ENCODE measurements at places on chromosomes 11 and 22. TPM values are rescaled to one million over a fixed set of nuclear protein-coding genes. Genes with fewer than 3 reads are reported as not detected.

- no peak overlapping the region for H3K27ac ChIP-seq
- no peak for DNase-seq
- no peaks in the 10 kb centered on the region for H3K36me3 ChIP-seq
- H3K27me3 ChIP-seq = peaks cover 9% of the 10 kb centered on the region
- H3K4me3 ChIP-seq = no peak overlapping the region
- no peaks in the 10 kb centered on the region for H3K4me1 ChIP-seq
Observed at GRCh38 chr22:17436382-17436980, 67.2 kb downstream of the CECR2 start.

The SLC25A1 gene
- 57.6 TPM for total RNA-seq

- H3K27me3 ChIP-seq = peaks cover 1% of the 10 kb centered on the region
- H3K4me3 ChIP-seq = no peak overlapping the region
- no peaks in the 10 kb centered on the region for H3K4me1 ChIP-seq
- no peak for DNase-seq
- H3K36me3 ChIP-seq = no peaks in the 10 kb centered on the region
- H3K27ac ChIP-seq = no peak overlapping the region
Observed at GRCh38 chr11:79535606-79536005, 94.8 kb upstream of the TENM4 start.

DNA sequence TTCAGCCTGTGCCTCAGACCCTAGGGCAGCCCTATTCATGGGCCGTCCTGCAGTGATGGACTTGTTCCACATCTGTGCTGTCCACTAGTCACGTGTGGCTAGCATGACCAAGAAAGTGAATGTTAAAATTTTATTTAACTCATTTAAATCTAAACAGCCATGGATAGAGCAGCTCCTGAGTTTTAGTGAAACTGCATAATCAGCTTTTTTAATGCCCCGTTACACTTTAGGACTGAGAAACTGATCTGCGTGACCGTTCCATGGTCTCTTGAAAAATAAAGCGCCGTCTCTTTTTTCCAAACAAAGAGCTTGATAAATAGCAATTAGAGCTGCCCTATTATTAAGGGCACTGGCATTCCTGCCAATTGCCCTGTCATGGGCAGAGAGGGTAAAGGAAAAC, 76.5 kb upstream of the SNX19 start:
- no peaks in the 10 kb centered on the region for H3K36me3 ChIP-seq
- no peak overlapping the region for H3K27ac ChIP-seq
- DNase-seq = no peak
- no peaks in the 10 kb centered on the region for H3K27me3 ChIP-seq

GRCh38 chr11:135006800-135007199, 594.8 kb upstream of the B3GAT1 start:
- H3K36me3 ChIP-seq = no peaks in the 10 kb centered on the region
- H3K27me3 ChIP-seq = no peaks in the 10 kb centered on the region
- no peak for DNase-seq
- H3K4me1 ChIP-seq = no peaks in the 10 kb centered on the region

The CALCB gene
- 3.9 TPM for total RNA-seq

The SEC14L6 gene
- total RNA-seq = not detected

GRCh38 chr22:48632646-48633246, 1194.9 kb downstream of the BRD1 start:
- H3K4me3 ChIP-seq = no peak overlapping the region
- no peak overlapping the region for H3K27ac ChIP-seq
- peaks cover 13% of the 10 kb centered on the region for H3K4me1 ChIP-seq

DNA sequence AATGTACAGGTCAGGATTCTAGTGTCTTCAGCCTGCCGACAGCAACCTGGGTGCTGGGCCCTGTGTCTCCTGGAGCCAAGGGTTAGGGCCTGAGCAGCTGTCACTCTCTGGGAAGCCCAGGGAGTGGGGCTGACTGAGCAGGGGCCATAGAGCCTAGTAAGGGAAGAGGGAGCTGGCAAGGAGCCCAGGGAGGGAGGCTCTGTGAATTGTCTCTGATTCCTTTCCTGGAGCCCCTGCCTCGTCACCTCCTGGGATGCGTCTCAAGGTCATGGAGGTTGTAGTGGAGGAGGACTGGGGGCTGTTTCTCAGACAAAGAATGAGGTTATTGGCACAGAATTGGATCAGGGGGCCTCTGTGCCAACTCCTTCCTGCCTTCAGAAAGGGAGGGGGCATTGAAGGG, 11.8 kb downstream of the SOX10 start:
- H3K4me3 ChIP-seq = no peak overlapping the region
- H3K36me3 ChIP-seq = peaks cover 14% of the 10 kb centered on the region

- no peak for DNase-seq
- H3K36me3 ChIP-seq = no peaks in the 10 kb centered on the region
- H3K27me3 ChIP-seq = no peaks in the 10 kb centered on the region
- no peaks in the 10 kb centered on the region for H3K4me1 ChIP-seq
Observed at GRCh38 chr11:132220474-132220873, 850.1 kb downstream of the NTM start.

- H3K27me3 ChIP-seq = peaks cover 9% of the 10 kb centered on the region
- H3K4me1 ChIP-seq = peaks cover 3% of the 10 kb centered on the region
- H3K4me3 ChIP-seq = no peak overlapping the region
Observed at GRCh38 chr11:71236836-71237475, 15.4 kb downstream of the SHANK2 start.

GRCh38 chr11:46649180-46649738, 31.9 kb downstream of the ATG13 start:
- no peaks in the 10 kb centered on the region for H3K27me3 ChIP-seq
- H3K36me3 ChIP-seq = peaks cover 15% of the 10 kb centered on the region
- H3K4me1 ChIP-seq = no peaks in the 10 kb centered on the region
- no peak overlapping the region for H3K27ac ChIP-seq
- no peak for DNase-seq

The SORL1 gene
- total RNA-seq = 64.6 TPM

DNA sequence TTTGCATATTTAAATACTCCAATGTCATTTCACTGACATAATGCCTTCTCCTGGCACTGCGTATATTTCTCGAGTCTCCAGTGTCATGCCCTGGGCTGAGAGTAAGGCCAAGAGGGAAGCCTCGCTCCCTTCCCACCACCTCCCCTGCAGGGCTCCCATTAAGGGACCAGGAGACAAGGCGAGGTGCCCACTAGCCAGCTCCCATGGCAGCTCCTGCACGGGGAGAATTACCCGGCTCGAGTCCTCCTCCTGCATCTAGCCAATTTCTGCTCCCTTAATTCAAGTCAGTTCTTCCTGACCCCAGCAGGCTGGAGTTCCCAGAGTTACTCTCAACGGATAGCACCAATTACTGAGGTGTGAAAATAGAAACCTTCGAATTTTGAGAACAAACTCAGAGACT, 31.9 kb downstream of the OPCML start:
- no peak for DNase-seq
- no peaks in the 10 kb centered on the region for H3K36me3 ChIP-seq
- H3K4me3 ChIP-seq = no peak overlapping the region
- H3K27me3 ChIP-seq = no peaks in the 10 kb centered on the region

The THY1 gene
- 0.40 TPM for total RNA-seq

The ZP1 gene
- total RNA-seq = not detected

DNA sequence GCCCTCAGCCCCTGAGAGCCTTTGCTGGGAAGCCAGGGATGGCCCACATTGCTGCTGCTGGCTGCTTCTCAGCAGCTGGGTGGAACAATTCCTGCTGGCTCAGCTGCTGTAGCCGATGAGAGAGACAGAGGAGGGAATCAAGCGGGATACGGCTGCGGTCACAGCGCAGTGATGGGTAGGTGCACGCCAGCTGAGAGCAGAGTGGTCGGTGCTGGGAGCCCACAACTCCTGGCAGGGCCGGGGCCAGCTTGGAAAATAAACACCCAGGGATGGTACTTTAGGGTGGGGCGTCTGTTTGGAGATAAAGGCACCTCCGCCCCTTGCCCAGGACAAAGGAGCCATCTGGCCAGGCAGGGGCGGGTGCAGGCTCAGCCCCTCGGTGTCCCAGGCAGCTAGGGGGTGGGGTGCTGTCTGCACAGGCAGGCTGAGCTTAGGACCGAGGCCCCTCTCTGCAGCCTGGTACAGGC, 480.5 kb downstream of the MIAT start:
- H3K27ac ChIP-seq = no peak overlapping the region
- no peak overlapping the region for H3K4me3 ChIP-seq
- DNase-seq = no peak
- H3K36me3 ChIP-seq = no peaks in the 10 kb centered on the region
- H3K27me3 ChIP-seq = peaks cover 9% of the 10 kb centered on the region

The TENM4 gene
- total RNA-seq = not detected

DNA sequence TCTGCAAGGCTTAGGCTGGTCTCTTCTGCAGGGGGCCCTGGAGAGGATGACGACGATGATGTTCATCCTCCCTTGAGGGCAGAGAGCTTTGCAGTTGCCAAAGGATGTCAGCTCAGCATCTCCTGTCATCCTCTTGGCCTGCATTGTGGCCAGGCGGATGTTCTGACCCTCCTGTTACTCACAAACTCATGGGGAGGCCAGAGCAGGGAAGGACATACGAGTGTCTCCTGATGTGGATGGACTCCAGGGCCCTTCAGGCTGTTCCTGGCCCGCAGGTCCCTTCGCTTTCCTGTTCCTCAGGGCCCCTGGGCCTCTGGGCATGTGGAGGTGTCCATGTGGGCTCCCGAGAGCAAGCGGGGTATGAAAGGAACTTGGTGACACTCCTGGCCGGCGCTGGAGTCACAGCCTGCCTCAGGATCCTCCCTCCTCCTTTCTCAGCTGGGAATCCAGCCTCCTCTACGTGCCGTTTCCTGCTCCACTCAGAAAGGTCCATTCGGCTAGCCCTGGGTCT, 8.5 kb downstream of the ADORA2A start:
- H3K4me1 ChIP-seq = peaks cover 91% of the 10 kb centered on the region
- peak overlapping the region; percentile 75 for H3K4me3 ChIP-seq

The GANAB gene
- total RNA-seq = 205 TPM

DNA sequence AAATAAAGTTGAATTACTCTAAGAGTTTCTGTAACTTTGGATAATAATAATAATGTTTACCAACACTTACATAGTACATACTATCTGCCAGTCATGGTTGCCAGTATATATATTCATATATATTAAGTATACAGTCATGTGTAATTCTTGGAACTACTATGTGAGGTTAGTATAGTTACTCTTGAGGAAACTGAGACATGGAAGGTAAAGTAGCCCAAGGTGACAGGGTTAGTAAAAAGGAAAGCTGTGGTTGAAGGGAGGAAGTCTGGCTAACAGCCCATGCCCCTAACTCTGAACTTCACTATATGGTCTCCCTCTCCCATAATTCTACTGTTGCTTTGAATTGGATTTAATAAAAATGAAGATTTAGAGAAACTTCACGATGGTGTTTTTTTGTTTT, 24.9 kb downstream of the FDX1 start:
- no peak overlapping the region for H3K27ac ChIP-seq
- no peaks in the 10 kb centered on the region for H3K27me3 ChIP-seq
- H3K4me1 ChIP-seq = peaks cover 40% of the 10 kb centered on the region
- no peak for DNase-seq
- peaks cover 22% of the 10 kb centered on the region for H3K36me3 ChIP-seq
- no peak overlapping the region for H3K4me3 ChIP-seq

DNA sequence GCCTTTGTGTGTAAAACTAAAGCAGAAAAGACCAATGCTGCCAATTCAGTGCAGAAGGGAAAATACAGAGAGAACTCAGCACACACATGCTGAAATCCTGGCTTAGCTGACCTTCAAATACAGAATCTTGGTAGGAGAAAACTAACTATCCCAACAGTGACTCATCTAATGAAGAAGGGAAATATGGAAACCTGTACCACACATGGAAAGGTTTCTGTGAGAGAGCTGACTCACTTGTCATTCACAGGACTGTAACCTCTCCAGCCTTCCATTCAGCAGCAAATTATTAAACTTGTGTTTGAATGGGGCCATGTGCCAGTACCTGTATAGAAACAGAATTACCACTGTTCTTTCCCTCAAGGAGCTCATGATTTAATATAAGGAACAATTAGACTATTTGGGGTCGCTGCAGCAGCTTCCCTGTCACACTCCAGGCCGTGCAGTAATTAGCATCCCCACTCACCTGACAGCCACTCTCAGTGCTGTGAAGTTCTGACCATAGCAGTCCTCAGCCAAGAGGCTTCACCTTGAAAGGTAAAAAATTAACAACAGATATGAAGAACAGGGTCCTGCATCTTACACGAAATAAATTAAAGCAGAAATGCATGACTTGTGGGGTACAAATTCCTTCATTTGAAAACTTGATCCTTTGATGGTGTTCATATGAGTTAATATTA, 53.9 kb downstream of the MSANTD4 start:
- H3K27me3 ChIP-seq = peaks cover 2% of the 10 kb centered on the region
- no peak for DNase-seq
- H3K4me1 ChIP-seq = no peaks in the 10 kb centered on the region
- H3K27ac ChIP-seq = no peak overlapping the region
- H3K36me3 ChIP-seq = no peaks in the 10 kb centered on the region

The CCDC89 gene
- not detected for total RNA-seq

- no peak overlapping the region for H3K27ac ChIP-seq
- no peak for DNase-seq
Observed at GRCh38 chr11:27968461-27968860, 139.5 kb downstream of the KIF18A start.

- H3K4me3 ChIP-seq = no peak overlapping the region
- H3K36me3 ChIP-seq = no peaks in the 10 kb centered on the region
Observed at GRCh38 chr11:134346101-134346975, 14.6 kb downstream of the GLB1L2 start.

The FAT3 gene
- total RNA-seq = not detected

The CASP5 gene
- not detected for total RNA-seq

- peaks cover 6% of the 10 kb centered on the region for H3K27me3 ChIP-seq
- H3K27ac ChIP-seq = no peak overlapping the region
- peaks cover 40% of the 10 kb centered on the region for H3K4me1 ChIP-seq
- peak overlapping the region; percentile 8 for H3K4me3 ChIP-seq
Observed at GRCh38 chr11:33733980-33734379, 2.2 kb downstream of the CD59 start.

- DNase-seq = peak; percentile 77
- H3K4me1 ChIP-seq = peaks cover 13% of the 10 kb centered on the region
- peaks cover 3% of the 10 kb centered on the region for H3K27me3 ChIP-seq
- H3K27ac ChIP-seq = peak overlapping the region; percentile 73
- H3K36me3 ChIP-seq = no peaks in the 10 kb centered on the region
Observed at GRCh38 chr11:9565822-9566560, 7.5 kb upstream of the WEE1 start.

DNA sequence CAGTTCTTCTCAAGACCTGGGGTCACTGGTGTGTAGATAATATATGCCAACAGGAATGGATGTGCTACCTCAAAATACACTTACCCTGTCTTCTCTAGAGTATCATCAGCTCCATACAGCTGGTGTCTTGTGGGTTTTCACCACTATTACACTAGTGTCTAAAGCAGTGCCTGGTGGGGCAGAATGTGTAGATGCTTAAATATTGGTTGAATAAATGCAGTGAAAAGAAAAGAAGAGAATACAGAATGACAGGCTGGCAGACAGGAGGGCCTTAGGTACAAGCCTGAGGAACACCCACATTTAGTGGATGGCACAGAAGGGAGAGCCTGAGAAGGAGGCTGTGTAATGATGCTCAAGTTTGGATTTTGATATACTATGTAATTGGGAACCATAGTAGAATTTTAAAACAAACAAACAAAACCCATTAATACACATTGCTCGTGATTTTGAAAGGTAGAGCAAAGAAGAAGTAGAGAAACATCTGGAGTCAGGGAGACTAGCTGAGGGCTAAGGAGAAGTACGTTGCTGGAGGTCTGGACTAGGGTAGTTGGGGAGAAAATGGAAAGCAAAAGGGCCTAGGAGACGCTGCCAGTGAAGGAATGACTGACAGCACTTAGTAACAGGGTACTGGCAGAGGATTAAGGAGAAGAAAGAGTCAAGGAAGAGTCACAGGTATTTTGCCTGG, 20.5 kb upstream of the RAG2 start:
- no peak overlapping the region for H3K27ac ChIP-seq
- H3K4me3 ChIP-seq = no peak overlapping the region
- DNase-seq = no peak
- no peaks in the 10 kb centered on the region for H3K36me3 ChIP-seq
